ENCODE measurements at places on chromosomes 16 and 17.
A peak's percentile ranks its signal among the peaks of the same experiment; 100 is the strongest.

GRCh38 chr17:66767154-66767933 is 67.6 kb upstream of the CACNG5 start:
- no peak for DNase-seq

DNA sequence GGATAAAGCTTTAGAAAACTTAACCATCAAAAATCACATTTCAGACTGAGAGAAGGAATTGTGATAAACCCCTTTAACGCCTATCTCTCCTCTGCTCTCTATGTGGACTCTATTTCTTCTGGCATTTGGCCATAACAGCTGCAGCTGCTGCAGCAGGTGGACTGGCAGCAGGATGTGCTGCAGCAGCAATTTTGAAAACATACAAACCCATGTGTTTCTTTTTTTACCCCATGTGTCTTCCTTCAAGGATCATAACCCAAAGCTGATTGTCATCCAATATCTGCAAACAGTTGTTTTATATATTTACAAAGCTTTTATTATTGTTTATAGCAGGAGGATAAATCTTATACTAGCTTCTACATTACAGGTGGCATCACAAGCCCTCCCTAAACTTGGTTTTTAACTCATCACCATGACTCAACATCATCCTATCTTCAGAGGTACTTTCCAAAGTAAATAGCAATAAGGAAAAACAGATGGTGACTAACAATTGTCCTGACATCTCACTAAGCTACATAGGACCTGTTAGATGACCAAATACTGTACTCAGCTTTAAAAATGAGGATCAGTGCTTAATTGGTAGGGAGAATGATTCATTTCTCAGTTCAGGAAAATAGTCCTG is 14.5 kb upstream of the KRTAP9-2 start:
- no peak for DNase-seq

DNA sequence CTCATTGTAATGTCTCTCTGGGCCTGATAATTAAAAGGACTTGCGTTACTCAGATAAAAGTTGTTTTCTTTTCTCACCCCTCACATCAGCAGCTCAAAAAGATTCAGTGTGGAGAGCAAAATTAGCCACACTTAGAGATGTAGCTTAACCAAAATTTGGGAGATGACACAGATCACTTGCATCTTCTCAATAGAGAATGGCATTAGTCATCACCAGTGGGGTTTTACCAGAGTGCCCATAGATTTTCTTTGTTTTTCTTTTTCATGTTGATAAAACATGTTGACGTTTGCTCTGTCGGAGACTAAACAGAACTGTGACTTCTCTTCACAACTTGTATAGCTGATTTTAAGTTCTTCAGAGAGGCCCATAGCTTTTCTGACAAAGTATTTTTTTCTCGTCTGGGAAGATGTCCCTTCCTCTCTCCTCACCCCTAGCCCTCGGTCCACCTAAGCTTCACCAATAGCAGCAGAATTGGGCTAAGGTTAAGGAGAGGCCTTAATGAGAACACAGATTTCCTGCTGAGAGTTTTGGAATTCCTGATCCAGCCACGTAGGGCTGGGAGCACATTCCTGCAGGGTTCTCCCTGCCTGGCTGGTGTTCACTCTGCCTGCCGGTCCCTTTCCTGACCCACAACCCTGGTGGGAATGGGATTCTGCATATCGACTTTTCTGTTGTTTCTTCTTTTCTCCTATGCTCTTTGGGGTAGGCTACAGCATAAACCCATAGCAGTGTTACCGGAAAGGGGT is 92.6 kb downstream of the CACNG3 start:
- DNase-seq, result no peak

- DNase-seq, result no peak
Observed at GRCh38 chr17:15261258-15261801, 3.8 kb downstream of the PMP22 start.

- peak; percentile 60 for DNase-seq
Observed at GRCh38 chr16:88967830-88968588, 9.0 kb downstream of the CBFA2T3 start.

- DNase-seq, result no peak
Observed at GRCh38 chr17:957856-958421, 21.6 kb downstream of the NXN start.

DNA sequence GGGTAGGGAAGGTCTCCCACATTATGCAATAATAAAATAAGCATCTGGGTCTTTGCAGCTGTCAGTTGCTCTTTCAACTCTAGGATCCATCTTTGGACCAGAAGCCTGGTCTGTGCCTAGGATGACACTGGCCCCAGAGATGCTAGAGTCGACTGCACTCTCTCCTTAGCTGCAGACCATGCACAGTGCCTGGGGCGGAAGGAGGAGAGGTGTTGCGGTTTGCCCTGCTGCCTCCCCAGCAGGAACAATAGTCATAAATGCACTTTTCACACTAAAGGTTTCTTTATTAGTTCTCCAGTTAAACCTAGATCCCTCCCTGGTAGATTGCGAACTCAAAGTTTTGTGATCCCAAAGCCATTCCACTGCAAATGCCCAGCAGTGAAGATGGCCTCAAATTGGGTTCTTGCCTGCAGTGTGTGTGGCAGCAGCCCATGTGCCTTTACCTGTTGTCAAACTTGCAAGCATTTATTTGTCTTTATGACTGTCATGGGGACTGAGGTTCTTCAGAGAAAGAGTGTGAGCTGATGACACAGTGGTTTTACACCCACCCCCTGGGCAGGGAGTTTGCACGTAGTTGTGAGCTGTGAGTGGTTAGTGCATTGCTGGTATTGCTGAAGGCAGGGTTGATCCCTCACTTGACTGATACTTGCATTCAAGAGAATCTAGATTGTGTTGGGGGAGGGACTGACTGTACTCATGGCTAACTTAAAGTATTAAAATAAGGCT is 10.3 kb downstream of the ATXN1L start:
- no peak for DNase-seq

DNA sequence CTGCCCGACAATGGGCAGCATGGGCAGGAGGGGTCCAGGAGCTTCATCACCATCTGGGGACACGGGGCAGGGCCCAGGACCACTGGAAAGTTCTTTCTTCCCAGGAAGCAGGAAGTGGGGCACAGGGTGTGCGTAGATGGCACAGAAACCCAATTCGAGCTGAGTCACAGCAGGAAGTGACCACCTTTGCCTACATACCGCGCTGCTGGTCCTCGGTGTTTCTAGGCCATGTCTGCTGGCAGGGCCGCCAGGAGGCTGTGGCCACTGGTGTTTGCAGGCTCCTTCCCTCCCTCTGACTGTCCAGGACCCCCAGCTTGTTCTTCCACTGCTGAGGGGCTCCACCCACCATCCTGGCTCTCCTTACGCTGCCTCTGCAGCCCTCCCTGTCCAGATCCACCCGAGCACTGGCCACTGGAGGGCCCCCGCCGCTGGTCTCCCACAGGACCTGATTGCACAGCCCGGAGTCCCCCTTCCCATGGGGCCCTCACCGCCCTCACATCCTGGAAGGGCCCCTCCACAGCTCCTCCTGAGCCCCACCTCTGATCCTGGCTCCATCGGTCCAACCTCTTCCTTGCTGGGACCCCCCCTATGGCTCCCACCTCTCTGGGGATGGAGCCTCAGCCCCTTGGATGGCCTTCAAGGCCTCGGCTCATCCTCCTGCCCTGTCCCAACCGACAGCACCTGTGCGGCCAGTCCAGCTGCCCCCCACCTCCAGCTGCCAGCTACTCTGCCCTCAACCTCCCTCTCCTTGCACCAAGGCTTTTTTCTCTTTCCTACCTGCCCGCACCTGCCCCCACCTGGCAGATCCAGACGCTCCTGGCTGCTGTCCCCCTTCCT is 14.5 kb upstream of the RASD1 start:
- no peak for DNase-seq

DNA sequence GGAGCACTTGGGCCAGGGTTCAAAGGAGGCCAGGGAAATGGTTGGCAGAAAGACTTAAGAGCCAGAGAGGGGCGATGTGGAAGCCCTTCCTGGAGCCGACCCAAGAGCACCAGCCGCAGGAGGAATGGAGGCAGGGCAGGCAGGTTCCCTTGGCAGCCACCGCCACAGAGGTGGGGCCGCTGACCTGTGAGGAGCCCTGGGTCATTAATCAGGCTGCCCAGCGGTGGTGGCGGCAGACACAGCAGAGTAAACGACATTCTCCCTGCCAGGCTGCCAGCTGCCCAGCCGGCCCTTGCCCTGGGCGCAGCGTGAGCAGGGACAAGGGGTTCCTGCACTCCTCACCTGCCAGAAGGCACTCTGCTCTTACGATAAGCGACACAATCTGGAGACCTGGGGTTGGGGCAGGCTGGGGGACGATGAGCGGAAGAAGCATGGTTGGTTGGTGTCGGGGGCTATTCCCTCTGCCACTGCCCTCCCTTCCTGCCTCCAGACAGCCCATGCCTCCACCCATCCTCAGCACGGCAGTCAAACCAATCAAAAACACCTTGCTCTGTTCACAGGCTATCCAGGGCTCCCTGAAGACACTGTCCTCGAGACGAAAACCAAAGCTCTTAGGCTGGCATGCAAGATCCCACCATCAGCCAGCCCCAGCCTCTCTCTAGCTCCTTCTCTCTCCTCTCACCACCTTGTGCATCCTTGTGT is 40.9 kb downstream of the PLXDC1 start:
- DNase-seq, result no peak

DNA sequence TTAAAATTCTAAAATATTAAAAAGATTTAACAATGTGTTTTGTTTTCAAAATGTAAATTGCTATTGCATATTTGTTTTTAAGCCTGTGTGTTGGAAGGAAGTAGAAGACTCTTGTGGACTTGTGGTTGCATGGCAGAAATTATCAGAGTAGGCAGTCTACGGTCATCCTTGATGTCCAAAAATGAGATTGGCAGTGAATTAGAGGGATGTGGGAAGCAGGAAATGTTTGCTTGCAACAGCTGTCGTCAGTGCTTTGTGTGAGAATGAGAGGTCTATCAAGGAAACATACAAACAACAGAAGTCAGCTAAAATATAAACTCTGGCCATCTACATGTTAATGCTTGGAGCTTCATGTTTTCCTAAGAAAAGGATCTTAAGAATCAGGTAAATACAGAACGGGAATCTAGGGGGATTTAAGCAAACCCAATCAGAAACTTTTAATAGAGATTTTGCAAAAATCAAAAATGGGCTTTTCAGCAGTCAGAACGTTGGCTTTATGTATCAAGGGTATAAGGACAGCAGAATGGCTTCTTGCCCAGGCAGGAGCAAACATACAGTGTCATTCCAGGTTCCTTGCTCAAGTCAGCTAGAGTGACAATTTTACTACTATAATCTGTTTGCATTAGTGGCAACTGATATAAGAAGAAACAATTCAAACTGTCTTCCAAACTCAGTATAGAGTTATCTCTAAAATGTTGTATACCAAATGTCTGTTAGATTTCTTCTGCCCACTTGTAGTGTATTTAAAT is 196.7 kb downstream of the CYB561 start:
- no peak for DNase-seq

GRCh38 chr16:54286366-54287130 is at the start of gene IRX3:
TSS of gene IRX3 (minus strand) at chr16:54286787. CDS start at chr16:54286050, 737 bp downstream.
- DNase-seq, result no peak

DNA sequence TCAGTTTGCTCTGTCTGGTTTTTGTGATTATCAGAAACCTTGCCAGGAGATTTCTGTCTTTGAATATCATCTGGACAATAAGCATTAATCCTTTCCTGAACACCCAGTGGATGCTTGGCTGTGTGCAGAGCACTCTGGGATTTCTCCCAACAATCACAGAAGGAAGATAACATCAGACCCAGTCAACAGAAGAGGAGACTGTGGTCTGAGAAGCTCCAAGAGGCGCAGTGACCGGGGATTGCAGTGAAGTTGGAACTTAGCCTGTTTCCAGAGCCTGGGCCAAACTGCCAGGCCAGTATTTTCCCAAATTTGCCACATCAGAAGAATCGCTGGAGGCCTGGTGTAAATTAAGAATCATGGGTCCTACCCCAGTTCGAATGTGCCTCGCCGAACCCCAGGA is 264.7 kb downstream of the C16orf95 start:
- DNase-seq, result no peak

Data from CD4-positive, alpha-beta T cell treated with Interferon alpha-2 for 1 hour (primary cell).